ENCODE measurements at places on chromosomes 2 and 18.

DNA sequence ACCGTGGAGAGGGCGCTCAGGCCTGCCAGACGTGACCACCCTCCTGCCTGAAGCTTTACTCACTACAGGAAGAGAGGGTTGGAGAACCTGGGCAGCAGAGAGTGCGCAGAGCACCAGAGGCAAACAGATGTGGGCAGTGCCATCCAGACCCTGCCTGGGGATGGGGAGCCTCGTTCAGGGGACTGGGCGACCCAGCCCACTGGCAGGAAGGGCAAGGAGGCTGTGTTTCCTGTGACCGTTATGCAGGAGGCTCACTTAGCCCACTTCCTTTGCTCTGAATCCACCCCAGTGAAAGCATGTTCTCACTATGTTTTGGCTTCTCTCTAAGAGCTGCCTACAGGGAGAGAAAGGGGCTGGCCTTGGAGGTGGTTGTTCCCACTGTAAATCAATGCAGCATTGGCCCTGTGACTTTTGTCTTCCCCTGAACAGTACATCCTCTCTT is 23.0 kb upstream of the ACKR3 start:
- no peak for DNase-seq

DNA sequence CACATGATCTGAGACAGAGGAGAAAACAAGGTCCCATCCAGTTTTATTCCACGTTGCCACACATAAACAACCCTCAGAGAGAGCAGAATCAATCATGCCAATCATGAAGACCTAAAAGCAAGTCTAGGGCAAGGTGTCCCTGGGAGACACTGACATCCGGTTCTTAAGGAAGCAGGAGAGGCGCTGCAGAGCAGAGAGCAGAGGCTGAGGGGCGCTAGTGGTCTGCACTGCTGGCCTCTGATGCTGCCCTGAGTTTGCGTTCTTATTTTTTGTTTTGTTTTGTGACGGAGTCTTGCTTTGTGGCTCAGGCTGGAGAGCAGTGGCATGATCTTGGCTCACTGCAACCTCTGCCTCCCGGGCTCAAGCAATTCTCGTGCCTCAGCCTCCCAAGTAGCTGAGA is 83.3 kb downstream of the SMIM21 start:
- no peak for DNase-seq

- DNase-seq, result no peak
Measured at GRCh38 chr2:20600756-20601325, 50.1 kb downstream of the HS1BP3 start.

GRCh38 chr2:33531549-33532059 is 55.2 kb downstream of the RASGRP3 start:
- DNase-seq, result no peak

DNA sequence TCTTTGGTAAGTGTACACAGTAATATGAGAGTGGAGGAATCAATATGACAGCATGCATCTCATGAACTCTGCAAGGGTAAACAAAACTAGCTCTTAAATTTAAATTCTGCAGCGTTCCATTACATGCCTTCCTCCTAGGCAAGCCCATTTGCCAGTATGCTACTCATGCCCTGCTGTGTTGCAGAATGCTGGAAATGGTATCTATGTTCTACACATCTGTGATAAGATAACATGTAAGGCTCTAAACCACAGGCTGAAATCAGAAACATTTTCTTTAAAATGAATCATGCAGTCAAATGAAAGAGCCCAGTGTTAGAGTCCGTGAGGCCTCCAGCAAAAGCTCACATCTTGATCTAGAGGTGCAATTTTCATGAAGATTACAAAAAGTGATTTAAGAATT is 112.8 kb upstream of the FN1 start:
- no peak for DNase-seq

- peak; percentile 61 for DNase-seq
Measured at GRCh38 chr2:62306751-62307468, 111.0 kb downstream of the B3GNT2 start.

- DNase-seq, result no peak
Measured at GRCh38 chr2:138023298-138023697, 59.0 kb downstream of the HNMT start.

GRCh38 chr2:215505044-215505786 is 69.3 kb upstream of the FN1 start:
- DNase-seq, result peak; percentile 87

- no peak for DNase-seq
Measured at GRCh38 chr2:165435611-165436010, 33.9 kb upstream of the CSRNP3 start.

GRCh38 chr18:74453016-74453566 is 4.0 kb downstream of the DIPK1C start:
- no peak for DNase-seq

DNA sequence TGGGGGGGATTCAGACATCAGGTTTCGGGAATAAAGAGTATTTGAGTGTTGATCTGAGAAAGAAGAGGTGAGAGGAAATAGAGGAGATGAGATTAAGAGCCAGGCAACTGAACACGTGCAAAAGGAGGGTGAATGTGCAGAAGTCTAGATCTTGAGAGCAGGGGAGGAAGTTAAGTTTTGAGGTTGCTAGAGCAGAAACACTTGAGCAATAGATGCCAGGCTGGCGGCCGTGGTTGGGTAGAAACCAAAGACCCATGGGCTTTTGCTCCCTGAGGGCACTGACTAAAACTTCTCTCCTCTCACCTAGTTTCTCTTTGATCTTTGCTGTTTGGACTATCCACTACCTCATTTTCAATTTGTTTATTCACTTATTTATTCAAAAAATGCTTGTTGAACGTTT is 116.0 kb downstream of the CDC42EP3 start:
- DNase-seq, result peak; percentile 58

DNA sequence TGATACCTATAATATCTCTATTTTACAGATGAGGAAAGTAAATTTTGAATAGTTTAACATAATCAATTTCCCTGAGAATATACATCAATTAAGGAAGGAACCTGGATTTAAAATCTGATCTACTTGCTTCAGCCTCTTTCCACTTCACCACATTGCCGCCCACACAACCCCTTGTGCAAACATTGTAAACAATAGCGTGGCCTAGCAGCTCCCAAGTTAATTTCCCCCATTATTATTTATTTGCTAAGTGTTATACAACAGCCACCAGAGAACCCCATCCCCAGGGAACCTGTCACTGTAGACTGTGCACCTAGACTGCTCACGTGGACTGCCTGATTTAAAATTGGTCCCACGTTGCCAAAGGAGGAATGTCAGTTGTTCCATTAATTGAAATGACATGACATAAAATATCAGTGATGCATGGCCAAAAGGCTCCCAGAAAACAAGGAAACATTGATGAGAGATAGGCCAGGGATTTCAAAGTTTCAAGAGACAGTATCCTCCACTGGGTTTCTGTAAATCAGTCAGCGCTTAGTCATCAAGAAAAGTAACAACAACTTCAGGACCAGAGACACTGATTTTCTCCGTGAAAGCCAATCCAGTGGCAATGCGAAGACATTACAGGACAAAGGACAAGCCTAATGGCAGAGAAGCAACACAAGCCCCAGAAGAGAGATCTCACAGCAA is 41.3 kb downstream of the SCG2 start:
- DNase-seq, result peak; percentile 27

DNA sequence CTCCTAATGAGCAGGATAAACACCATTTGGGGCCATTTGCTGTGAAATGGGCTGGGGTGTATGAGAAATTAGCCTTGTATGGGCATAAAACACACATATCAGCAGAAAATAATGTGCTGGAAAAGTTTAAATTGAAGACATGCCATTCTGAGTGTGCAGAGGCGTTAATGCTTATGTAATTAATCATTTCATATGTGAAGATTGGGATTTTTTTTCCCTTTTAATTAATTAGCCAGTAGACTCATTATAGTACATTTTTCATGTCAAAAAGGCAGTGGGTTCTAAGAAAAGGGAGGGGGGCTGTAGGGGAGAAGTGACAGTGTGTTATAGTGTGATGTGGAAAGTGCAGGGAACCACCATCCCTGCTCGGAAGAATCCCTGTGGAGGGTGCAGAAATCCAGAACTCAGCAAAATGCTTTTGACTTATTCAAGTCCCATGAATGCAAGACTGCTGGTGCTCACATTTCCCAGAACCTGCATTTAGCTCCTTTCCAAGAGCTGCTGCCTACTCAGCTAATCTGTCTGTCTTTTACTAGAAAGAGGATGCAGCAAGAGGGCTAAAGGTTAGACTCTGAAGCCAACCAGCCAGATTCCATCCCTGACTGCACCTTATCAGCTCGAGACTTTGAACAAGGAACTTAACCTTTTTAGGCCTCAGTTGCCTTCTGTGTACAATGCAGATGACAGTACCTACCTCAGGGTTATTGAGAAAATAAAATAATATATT is 11.6 kb upstream of the COX7A2L start:
- DNase-seq, result no peak

DNA sequence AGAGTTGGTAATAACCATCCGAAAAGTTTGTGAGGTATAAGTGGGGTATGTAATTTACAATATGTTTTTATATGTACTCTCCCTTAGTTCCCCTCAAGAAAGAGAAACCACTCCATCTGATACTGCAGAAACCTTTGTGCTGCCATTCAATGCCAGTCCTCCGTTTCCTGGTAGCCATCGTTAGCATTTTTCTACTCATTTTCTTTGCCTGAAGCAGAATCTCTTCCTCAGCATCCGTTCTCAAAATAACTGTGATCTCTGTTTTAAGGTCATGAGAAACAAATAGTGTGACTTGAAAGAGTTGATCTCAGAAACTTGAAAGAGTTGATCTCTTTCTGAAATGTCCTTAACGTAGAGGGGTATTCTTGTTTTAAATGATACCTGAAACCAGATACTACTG is 996 bp downstream of the PTCD3 start:
- DNase-seq, result peak; percentile 19

- DNase-seq, result peak; percentile 26
Measured at GRCh38 chr2:176814740-176815367, 397.7 kb upstream of the HNRNPA3 start.

DNA sequence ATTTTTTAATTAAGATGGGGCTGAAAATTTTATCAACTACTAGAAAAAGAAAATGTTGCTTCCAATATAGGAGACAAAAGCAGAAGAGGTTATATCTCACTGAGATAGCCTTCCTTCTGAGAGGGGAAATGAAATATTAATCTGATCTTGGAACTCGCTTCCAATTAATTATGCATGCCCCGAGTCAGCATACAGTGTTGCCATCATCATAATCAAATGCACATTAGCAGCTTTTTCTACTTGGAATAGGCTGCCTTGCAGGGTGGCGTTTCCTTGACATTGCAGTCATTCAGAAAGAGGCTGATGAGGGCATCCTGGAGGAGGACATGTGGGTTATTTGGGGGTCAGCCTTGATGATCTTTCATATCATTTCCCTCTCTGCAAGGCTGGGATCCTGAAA is 18.4 kb upstream of the RPL37A start:
- DNase-seq, result no peak

GRCh38 chr2:62074233-62074632 is 121.7 kb upstream of the B3GNT2 start:
- DNase-seq, result no peak

GRCh38 chr2:11762799-11763461 is 16.5 kb downstream of the LPIN1 start:
- DNase-seq, result no peak

DNA sequence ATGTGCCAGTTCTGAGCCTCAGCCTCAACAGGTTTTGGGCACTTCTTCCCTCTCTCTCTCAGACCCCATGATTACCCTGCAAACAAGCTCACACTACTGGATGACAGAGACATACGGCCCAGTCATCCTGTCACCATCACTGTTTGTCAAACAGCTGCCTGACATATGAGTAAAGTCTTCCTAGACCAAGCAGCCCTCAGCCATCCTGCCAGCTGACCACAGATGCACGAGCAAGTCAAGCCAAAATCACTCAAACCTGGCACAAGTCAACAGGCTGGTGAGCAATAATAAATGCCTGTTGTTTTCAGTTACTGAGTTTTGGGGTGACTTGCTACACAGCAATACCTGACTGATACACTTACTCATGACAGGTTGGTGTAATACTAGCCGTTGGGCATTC is 75.5 kb upstream of the KLF7 start:
- no peak for DNase-seq

DNA sequence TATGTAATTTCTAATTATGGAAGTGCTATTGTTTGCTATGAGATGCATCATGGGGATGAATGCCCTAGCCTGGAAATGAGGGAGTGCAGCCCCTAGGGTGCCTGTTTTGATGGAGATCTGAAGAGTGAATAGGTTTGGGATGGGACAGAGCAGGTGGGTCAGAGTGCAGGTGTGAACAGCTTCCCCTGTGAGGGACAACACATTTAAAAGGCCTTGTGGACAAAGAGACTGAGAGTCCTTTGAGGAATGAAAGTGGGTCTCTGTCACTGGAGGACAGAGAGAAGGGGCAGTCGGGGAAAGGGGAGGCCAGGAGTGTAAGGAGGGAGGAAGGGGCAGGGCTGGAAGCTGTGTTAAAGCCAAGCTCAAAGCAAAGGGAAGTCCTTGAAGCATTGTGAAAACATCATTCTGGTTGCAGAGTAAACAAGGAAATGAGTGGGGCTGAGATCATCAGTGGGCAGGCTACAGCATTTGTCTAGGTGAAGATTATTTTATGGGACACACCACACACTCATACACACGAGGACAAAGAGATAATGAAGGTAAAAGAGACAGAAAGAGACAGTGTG is 877.6 kb downstream of the SLC4A3 start:
- DNase-seq, result no peak

DNA sequence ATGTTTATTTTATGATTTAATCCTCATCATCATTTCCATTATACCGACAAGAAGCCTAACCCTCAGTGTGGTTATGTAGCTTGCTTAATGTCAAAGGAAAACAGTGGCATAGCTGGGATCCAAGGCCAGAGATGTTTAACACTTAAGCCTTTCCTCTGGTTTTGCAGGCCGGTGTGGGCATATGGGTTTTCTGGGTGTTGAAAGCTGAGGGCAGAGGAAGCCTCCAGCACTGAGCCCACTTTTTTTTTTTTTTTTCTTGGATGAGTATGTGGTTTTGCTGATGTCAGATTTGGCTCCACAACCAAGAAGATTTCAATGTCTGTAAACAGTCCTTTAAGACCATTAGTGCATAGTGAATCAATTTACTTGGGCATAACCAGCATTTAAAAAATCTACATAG is 41.3 kb downstream of the LHCGR start:
- no peak for DNase-seq

DNA sequence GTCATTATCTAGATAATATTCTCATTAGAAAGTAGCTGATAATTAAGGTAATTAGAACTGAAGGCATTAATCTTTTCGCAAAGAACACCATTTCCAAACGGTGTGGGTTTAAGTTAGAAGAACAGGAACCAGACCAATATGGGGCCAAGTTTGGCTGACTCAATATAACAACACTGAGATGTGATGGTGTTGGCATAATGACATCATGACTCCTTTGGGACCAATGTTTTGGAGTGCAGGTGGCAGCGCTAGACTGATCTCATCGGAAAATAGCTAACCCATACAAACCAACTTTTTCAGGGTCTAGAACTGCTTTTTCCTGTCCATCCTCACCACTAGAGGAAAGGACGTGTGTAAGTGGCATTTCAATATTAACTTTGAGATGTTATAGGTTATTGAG is 1171.7 kb upstream of the ZEB2 start:
- DNase-seq, result no peak

All from inflammatory macrophage treated with lipopolysaccharide for 4 hours (primary cell).